ENCODE measurements at places on chromosomes 5 and 9. TPM values are rescaled to one million over a fixed set of nuclear protein-coding genes. Genes with fewer than 3 reads are reported as not detected.

DNA sequence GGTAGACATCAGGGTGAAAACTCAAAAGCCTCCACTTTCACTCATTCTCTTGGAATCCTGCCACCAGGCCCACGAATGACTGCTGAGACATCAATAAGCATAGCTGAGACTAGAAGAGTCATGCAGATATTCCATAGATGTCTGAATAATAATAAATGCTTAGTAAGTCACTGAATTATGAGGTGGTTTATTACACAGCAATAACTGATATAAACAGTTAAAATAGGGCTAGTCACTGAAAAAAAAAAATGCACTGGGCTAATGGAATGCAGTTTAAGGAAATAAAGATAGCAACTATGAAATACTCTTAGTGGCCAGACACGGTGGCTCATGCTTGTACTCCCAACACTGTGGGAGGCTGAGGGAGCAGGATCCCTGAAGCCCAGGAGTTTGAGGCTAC is 262.8 kb upstream of the CDH6 start:
- DNase-seq, result no peak

The ST8SIA4 gene
- total RNA-seq, result 13.5 TPM

The ADAMTSL2 gene
- total RNA-seq, result 1.2 TPM

DNA sequence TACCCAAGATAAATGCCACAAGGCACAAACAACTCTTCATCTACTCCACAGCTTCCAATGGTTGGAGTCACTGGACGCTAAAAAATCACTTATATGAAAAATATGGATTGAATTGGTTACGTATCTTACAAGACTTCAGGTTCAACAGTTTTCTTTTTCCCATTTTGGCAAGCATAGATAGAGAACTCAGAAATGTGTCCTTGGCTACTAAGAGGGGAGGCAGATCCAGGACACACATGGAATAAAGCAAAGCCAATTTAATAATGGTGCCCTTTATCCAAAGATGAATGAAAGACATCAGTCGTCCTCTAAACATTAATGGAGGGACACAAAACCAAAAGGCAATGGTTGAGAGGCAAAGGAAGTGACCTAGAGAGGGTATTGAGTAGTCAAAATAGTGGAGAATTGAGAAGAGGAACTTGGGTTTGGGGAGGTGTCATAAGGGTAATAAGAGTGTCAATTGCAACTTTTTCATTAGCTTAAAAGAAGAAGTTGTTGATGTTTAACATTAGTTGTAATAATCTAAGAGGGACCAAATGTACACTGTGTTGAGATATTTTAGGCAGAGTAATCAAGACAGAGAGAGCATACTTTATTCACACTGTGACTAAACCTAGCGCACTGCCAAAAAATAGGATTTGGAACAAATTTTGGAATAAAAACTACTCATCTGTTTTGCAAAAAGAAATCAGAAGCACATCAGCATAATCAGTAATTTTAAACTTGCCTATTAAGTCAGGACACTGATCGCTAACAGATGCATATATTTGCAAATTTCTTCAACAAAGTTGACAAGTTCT is 308.2 kb downstream of the ARL15 start:
- DNase-seq, result no peak

Data from umbilical cord (tissue), 2 donors.